ENCODE measurements at places on chromosomes 7 and 10.

GRCh38 chr10:49176310-49177268, 11.6 kb downstream of the TMEM273 start:
- DNase-seq = no peak

DNA sequence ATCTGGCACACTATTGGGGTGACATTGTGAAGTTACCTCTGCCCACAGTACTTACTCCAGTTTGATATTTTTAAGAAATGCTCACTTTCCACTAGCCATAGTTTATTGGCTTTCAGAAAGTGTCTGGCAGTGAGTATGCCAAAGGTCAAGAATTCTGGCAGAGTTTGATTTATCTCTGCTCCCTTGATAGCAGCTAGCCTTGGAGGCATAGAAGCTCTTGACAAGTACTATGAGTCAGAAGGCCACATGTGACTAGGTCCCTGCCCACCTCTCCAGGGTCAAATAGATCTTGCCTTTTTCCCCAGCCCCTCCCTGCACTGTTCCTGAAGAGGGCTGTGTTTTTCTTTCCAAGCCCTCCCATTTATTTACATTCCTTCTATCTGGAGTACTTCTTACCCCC, 202.2 kb downstream of the AUTS2 start:
- DNase-seq = no peak

DNA sequence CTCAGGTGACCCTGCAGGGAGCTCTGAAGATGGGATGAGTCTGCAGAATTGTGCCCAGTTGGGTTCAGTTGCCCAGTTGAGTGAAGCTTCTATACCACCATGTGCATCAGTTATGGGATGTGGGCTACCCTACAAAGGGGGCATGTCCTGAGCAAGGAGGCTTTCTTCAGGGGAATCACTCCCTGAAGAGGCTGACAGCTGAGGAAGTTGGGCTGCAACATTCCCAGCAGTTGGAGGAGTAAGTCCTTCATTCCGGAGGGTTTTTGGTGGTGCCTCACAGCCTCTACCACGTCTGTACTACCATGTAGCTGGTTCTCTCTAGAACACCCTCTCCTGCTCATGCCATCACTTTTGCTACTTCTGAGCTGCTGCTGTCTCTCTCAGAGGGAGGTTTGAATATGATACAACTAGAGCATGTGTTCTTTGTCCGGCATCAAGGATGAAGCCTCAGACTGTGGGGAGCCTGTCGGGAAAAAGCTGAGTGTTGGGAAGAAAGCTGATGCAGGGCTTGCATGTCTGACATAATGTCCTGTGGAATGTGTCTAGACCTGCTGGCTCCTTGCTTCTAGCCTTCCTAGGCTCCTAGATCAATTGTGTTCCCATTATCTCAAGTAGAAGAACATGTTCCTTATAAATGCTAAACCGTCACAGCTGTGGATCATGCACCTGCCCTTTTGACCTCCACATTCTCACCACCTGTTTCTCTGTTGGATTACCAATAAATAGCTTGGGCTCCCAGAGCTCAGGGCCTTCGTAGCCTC, 355.8 kb downstream of the CCSER2 start:
- DNase-seq = no peak

GRCh38 chr7:47458486-47458885, 123.4 kb downstream of the TNS3 start:
- DNase-seq = no peak

DNA sequence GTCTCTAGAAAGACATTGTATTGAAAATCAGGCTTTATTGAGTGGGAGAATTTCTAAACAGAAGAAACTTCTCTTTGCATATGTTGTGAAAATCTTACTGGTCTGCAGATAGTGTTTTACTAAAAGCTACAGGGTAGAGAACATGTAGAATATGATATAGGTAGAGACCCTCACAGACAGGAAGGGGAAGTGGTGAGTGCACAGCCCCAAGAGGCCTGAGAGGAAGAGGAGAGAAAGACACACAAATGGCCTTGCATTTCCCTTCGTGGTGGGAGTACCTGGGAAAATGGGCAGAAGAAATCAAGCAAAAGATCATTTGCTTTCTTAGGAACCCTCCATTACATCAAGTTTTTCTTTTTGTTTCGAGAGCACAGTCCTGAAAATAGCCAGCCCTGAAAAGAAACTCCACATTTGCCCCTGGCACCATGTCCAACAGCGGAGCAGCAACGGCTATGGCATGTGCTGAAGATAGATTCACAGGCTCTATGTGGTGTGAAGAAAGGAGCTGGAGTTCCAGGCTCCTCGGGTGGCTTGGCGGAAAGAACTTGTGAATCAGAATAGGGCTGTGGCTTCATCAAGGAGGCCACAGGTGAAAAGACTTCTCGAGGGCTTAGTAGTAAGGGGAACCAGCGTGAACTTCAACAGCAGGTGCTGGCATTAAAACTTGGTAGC, 143.5 kb downstream of the CALCR start:
- DNase-seq = no peak

DNA sequence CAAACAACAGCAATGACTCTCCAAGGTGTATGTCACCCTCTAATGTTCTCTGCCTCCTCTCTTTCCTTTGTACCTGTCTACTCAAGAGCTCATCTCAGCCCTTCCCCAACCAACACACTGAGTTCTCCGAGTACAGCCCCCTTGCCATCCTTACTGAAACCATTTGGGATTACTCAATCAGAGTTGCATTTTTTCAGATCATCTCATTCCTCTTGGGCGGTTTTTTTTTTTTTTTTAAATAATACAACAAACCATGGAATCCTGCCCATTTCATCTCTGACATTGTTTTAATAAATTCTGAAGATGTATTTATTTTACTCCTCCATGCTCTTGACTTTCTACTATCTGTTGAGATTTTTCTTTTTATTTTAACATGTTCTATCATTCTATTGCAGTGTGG, 4.2 kb upstream of the CREB3L2 start:
- DNase-seq = no peak

GRCh38 chr10:77267703-77268675, 369.6 kb downstream of the KCNMA1 start:
- no peak for DNase-seq

GRCh38 chr7:22989643-22990587, 24.0 kb downstream of the HYCC1 start:
- DNase-seq = no peak
